ENCODE measurements at places on chromosomes 16 and 17.
A peak's percentile ranks its signal among the peaks of the same experiment; 100 is the strongest.

GRCh38 chr16:17748044-17748719 is 277.4 kb upstream of the XYLT1 start:
- no peak overlapping the region for H3K27ac ChIP-seq
- H3K4me1 ChIP-seq, result peaks cover 6% of the 10 kb centered on the region
- peaks cover 21% of the 10 kb centered on the region for H3K27me3 ChIP-seq
- H3K36me3 ChIP-seq, result no peaks in the 10 kb centered on the region

DNA sequence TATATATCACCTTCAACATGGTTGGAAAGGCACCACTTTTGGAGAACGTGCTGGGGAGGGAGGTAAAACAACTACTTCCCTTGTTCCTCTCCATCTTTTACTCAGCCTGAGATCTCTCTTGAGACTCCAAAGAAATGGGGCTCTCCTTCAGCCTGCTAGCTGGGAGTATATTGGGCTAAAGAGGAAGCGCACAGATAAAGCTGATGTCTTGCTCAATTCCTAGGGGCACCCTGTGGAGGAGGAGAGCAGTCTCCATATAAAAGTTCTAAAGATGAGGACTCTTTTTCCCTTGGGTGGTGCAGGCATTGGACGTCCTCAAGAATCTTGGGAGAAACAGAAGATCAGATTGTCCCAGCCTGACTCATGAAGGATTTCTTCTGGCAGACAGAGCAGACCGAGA is 4.6 kb upstream of the ETV4 start:
- no peak for DNase-seq
- no peak overlapping the region for H3K27ac ChIP-seq
- no peaks in the 10 kb centered on the region for H3K36me3 ChIP-seq
- peaks cover 56% of the 10 kb centered on the region for H3K27me3 ChIP-seq
- H3K4me1 ChIP-seq, result peaks cover 14% of the 10 kb centered on the region

- H3K27ac ChIP-seq, result no peak overlapping the region
- H3K36me3 ChIP-seq, result no peaks in the 10 kb centered on the region
- no peak overlapping the region for H3K4me3 ChIP-seq
- no peak for DNase-seq
These were observed 95.3 kb upstream of the CRHR1 start for GRCh38 chr17:45688820-45689219.

- no peak overlapping the region for H3K4me3 ChIP-seq
- no peaks in the 10 kb centered on the region for H3K4me1 ChIP-seq
- H3K36me3 ChIP-seq, result no peaks in the 10 kb centered on the region
- DNase-seq, result no peak
- peaks cover 54% of the 10 kb centered on the region for H3K27me3 ChIP-seq
These were observed 15.2 kb upstream of the TOX3 start for GRCh38 chr16:52561910-52562741.

DNA sequence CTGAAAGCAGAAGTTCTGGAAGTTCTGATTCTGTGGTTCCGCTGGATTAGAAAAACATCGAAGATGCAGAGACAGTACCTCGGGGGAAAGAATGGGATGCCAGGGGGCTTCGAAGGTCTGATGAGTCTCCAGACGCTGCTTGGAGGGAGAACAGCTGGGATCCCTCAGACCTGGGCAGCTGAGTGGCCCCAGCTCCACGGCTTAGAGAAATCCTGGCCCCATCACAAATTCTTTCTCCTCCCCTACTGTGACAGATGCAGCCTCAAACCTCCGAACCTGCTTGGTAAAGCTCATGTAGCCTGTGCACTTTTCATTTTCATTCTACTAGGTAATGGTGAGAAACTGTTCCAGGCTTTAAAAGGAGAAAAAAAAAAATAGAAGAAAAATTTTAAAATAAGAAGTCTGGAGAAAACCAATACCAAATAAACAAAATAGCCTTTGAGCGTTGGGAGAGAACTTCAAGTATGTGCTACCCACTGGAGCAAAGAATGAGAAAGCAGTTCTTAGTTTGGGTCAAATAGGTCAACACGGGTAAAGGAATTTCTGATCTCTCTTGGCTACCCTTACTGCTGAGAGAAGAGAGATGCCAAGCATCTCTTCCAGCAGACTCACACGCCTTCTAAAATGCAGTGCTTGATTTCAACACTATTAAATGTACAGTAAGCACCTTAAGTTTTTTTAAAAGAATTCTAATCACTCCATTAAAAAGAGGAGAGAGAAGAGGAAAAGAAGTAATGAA is 19.9 kb downstream of the MAF start:
- no peaks in the 10 kb centered on the region for H3K4me1 ChIP-seq
- no peaks in the 10 kb centered on the region for H3K36me3 ChIP-seq
- H3K27ac ChIP-seq, result no peak overlapping the region
- H3K4me3 ChIP-seq, result no peak overlapping the region
- peaks cover 68% of the 10 kb centered on the region for H3K27me3 ChIP-seq
- no peak for DNase-seq

- peaks cover 13% of the 10 kb centered on the region for H3K4me1 ChIP-seq
- H3K27ac ChIP-seq, result no peak overlapping the region
- no peak for DNase-seq
- no peak overlapping the region for H3K4me3 ChIP-seq
- H3K27me3 ChIP-seq, result no peaks in the 10 kb centered on the region
These were observed 12.8 kb downstream of the CDIP1 start for GRCh38 chr16:4525634-4526277.

GRCh38 chr17:80751070-80751945 is 206.7 kb downstream of the RPTOR start:
- H3K27ac ChIP-seq, result peak overlapping the region; percentile 92
- no peak for DNase-seq
- H3K27me3 ChIP-seq, result no peaks in the 10 kb centered on the region
- H3K36me3 ChIP-seq, result peaks cover 24% of the 10 kb centered on the region

DNA sequence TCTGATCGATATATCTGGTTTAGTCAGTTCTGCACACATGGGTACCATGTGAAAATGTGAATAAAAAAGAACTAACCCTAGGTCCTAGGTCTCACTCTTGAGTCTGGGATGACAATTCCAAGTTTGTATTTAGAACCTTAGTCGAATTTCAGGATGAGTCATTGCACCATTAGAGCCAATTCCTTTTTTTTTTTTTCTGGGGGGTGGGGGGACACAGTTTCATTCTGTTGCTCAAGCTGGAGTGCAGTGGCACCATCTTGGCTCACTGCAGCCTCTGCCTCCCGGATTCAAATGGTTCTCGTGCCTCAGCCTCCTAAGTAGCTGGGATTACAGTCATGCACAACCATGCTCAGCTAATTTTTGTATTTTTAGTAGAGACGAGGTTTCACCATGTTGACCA is 41.6 kb downstream of the SPAG9 start:
- no peaks in the 10 kb centered on the region for H3K4me1 ChIP-seq
- no peaks in the 10 kb centered on the region for H3K27me3 ChIP-seq
- peaks cover 14% of the 10 kb centered on the region for H3K36me3 ChIP-seq
- no peak overlapping the region for H3K27ac ChIP-seq
- no peak overlapping the region for H3K4me3 ChIP-seq

DNA sequence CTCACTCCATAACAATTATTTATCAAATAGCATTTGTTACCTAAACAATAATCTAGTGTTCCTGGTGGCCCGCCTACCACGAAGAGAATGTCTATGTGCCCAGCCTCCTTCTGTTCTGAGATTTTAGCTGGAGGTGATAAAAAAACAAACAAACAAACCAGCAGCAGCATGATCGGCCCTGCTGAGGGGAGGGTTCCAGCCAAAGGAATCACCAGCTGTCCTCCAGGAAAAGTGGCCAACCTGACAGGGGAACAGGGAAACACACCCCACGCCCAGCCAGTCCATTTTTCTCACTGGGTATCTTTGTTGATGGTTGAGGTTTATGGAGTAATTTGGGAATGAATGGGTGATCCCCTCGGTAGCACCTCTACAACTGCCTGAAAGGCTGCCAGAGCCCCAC is 203.0 kb upstream of the DYNLRB2 start:
- no peaks in the 10 kb centered on the region for H3K4me1 ChIP-seq
- H3K27me3 ChIP-seq, result peaks cover 69% of the 10 kb centered on the region
- H3K4me3 ChIP-seq, result no peak overlapping the region
- H3K27ac ChIP-seq, result no peak overlapping the region
- no peaks in the 10 kb centered on the region for H3K36me3 ChIP-seq

- peaks cover 3% of the 10 kb centered on the region for H3K36me3 ChIP-seq
- H3K27ac ChIP-seq, result peak overlapping the region; percentile 97
- DNase-seq, result no peak
- peak overlapping the region; percentile 64 for H3K4me3 ChIP-seq
- no peaks in the 10 kb centered on the region for H3K27me3 ChIP-seq
These were observed 12.3 kb downstream of the RAI1 start for GRCh38 chr17:17693253-17694168.

DNA sequence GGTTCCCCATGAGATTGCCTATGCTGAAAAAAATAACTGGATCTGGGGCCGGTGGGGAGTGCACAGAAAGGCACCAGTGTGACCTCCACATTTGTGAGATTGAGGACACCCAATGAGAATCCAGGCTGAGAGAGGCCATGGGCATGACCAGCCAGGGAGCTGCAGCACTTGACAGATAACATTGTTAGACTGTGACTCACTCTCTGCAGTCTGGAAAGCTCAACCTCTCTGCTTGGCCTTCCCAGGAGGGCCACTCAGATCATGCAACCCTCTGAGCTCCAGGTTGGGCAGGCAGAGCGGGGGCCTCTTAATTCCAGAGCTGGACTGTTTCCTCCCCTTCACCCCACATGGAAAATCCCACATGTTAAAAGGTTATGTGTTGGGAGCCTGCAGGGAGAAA is 30.1 kb downstream of the FZD2 start:
- no peak for DNase-seq
- H3K27ac ChIP-seq, result peak overlapping the region; percentile 96
- H3K4me1 ChIP-seq, result peaks cover 46% of the 10 kb centered on the region
- H3K27me3 ChIP-seq, result no peaks in the 10 kb centered on the region
- H3K4me3 ChIP-seq, result no peak overlapping the region

DNA sequence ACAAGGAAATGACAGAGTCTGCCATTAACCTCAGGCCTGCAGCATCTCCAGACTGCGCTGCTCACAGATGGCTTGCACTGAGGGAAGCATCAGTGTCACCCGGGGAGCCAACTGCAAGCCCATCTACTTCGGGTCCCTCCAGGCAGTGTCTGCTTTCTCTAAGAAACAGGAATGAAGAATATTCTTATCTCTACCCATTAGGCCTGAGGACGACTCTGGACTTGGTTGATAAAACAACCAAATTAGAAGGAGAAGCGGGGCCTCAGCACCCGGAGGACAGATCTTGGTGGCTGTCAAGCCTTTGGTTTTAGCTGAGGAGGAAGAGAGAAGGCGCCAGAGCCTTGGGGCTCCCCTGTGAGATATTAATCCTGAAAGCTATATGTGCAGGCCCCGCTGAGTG is 19.5 kb upstream of the MGAT5B start:
- no peak for DNase-seq
- H3K4me3 ChIP-seq, result no peak overlapping the region

DNA sequence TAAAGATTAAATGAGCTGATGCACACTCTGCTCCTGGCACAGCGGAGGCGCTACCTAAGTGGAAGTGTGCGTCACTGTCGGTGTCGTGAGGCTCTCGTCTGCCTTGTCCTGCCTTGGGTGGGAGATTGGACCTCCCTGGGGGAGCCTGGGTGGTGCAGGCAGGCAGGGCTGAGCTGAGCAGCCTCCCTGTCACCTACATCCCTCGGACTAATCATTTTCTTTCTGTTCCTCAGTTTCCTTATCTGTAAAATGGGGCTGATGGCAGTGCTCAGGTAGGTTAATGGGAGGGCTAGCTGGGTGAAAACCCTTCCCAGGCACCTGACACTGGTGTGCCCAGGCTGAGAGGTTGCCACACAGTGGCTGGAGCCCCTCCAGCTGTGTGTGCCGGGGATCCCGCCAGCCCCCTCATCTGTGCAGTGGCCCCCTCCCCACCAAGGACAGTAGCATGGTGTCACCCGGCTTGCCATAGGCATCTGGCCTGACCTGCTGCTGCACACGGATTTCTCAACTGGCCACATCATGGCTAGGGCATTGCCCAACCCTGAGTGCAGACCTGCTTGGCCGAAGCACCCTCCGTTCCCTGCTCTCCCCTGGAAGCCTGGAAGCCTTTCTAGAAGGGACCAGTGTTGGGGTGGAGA is 4.3 kb downstream of the ADCY7 start:
- no peak for DNase-seq
- no peaks in the 10 kb centered on the region for H3K36me3 ChIP-seq
- no peak overlapping the region for H3K27ac ChIP-seq
- H3K4me3 ChIP-seq, result no peak overlapping the region
- H3K4me1 ChIP-seq, result peaks cover 9% of the 10 kb centered on the region

DNA sequence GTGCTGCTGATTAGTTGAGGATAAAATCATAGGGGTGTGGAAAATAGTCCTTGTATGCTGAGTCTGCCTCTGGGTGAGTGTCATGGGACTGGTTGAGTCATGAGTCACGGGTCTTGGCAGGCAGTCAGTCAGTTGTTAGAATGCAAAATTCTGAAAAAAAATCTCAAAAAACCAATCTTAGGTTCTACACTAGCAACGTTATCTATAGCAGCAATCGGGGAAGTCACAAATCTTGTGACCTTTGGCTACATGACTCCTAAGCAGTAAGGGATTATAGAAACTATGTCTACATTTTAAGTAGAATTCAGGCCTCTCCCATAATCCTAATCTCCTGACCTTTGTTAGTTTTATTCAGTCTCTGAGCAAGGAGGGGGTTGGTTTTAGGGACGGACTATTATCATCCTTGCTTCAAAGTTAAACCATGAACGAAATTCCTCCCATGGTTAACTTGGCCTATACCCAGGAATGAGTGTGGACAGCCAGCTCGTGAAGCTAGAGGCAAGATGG is 18.0 kb upstream of the PMFBP1 start:
- peaks cover 4% of the 10 kb centered on the region for H3K36me3 ChIP-seq
- DNase-seq, result no peak
- no peak overlapping the region for H3K4me3 ChIP-seq
- H3K27me3 ChIP-seq, result no peaks in the 10 kb centered on the region
- peaks cover 4% of the 10 kb centered on the region for H3K4me1 ChIP-seq

GRCh38 chr16:86819533-86819892 is 241.2 kb downstream of the FOXL1 start:
- DNase-seq, result no peak
- H3K4me3 ChIP-seq, result no peak overlapping the region
- peaks cover 24% of the 10 kb centered on the region for H3K4me1 ChIP-seq
- peaks cover 29% of the 10 kb centered on the region for H3K27me3 ChIP-seq
- no peak overlapping the region for H3K27ac ChIP-seq
- no peaks in the 10 kb centered on the region for H3K36me3 ChIP-seq

DNA sequence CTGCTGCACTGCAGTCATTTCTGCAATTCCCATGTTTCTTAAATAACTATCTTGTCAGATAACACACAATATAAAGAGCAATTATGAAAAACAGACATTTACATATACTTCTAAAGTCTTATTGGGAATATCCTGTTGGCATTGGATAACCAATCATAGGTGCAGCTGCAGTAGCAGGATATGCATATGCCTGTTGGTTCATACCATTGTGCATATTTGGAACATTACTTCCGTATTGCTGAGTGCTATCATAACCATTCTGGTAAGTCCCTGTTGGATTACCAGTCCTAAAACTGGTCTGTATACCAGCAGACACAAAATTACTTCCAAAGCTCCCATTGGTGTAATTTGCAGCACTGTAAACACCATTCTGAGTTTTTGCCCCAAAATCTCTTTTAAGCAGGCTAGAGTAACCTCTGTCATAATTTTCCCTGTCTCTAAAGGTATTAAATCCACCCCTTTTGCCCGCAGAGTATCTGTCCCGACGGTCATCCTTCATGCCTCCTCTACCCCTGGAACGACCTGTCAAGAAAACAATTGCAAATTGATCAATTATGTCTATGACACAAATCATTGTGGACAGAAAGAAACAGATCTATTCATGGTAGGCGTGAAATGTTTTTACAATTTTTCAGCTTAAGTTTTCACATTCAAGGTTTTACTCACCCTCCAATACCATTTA is 3.1 kb upstream of the POLG2 start:
- H3K27ac ChIP-seq, result peak overlapping the region; percentile 72
- no peak overlapping the region for H3K4me3 ChIP-seq

- no peaks in the 10 kb centered on the region for H3K4me1 ChIP-seq
- H3K27ac ChIP-seq, result no peak overlapping the region
- H3K4me3 ChIP-seq, result no peak overlapping the region
- H3K36me3 ChIP-seq, result peaks cover 5% of the 10 kb centered on the region
These were observed 45.3 kb upstream of the HLF start for GRCh38 chr17:55219459-55219858.

- H3K4me1 ChIP-seq, result peaks cover 18% of the 10 kb centered on the region
- no peak for DNase-seq
These were observed 431 bp downstream of the SLFN11 start for GRCh38 chr17:35372846-35373533.

Measured in mesothelial cell of epicardium (in vitro differentiated cells).